NCI-H2171 treated with DMSO at 0.1 percent for 48 hours (cell line): ENCODE measurements at places on chromosomes 2 and 18.

- DNase-seq: no peak
These were observed 20.0 kb downstream of the SETBP1 start for GRCh38 chr18:44700652-44701051.

DNA sequence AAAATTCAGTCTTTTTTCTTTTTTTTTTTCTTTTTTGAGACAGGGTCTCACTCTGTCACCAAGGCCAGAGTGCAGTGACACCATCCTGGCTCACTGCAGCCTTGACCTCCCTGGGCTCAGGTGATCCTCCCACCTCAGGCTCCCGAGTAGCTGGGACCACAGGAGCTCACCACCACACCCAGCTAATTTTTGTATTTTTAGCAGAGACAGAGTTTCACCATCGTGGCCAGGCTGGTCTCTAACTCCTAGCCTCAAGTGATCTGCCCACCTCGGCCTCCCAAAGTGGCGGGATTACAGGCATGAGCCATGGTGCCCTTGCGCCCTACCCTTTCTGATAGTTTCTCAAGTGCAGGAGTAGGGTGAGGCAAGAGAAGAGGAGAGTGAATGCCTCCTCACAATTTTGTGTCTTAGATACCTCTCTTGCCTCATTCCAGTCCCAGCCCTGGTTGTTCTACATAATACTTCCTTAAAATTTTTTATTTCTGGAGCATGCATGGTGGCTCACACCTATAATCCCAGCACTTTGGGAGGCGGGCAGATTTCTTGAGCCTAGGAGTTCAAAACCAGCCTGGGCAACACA is 68.2 kb upstream of the CAB39 start:
- DNase-seq: no peak

GRCh38 chr2:86786001-86786536 is 4.6 kb downstream of the CD8A start:
- DNase-seq: no peak

DNA sequence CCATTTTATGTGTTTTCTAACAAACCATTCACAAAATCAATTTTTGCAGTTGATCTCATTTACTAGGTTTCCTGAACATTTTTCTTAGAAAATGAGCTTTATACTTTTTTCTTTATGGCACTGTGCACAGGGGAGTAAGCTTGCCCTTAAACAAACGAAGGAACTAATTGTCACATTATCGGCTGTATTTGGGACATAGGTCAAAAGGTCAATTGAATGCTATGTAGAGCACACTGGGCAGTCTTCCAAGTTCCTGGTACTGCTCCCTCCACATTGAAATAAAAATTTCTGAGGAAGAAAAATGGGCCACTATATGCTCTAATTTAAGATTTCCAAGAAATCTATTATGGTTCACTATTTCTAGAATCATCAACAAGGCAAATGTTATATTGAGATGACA is 93.6 kb upstream of the TMEFF2 start:
- DNase-seq: peak; percentile 66

DNA sequence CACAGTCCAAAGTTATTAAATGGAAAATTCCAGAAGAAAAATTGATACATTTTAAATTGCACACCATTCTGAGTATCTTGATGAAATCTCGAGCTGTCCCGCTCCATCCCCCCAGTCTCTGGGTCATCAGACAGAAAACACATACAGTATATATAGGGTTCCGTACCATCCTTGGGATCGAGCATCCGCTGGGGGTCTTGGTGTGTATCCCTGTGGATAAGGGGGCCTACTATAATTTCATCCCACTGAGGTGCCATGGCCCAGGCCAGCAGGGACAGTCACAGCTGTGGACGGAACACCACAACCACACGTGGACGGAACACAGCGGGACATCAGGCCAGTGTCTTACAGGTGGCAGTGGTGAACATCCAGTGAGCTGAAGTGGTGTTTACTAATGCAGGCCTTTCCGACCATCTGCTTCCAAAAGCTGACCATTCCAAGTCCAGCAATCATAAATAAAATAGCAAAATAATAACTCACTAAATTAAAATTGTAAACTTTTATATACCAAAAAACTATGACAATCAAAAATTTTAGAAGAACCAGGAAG is 14.0 kb downstream of the TWIST2 start:
- DNase-seq: no peak

GRCh38 chr18:22494771-22495170 is 77.1 kb upstream of the CTAGE1 start:
- DNase-seq: no peak

DNA sequence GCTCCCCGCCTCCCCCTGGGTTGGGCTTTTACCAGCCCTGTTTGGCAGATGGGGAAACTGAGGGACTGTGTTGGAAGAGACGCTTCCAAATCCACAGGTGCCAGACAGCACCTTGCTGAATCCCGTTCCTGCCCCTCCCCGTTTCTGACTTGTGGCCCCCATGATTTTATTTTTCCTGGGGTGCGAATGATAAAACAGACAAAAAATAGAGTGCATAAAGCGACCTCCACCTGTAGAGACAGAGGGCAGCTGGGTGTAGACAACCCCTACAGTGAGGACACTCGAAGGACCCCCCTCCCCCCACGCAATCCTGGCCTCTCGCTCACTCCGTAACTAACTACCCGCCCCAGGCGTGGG is 2.2 kb upstream of the CTDSP1 start:
- DNase-seq: no peak

DNA sequence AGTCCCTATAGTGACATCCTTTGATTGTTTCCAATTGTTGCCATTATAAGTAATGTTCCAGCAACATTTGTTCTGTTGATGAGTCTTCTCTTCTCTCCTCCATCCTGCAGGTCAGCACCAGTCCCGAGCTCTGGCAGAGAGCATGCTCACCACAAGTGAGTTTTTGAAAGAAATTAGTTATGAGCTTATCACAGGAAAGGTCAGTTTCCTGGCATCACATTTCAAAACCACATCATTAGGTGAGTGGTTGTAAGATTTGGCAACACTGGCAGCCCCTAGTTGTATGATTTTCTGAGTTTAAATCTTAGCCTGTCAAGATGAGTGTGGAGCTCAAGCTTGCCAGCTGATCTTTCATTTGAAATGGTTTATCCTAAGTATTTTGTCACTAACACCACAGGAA is 149.6 kb downstream of the ESCO1 start:
- no peak for DNase-seq

GRCh38 chr18:65018184-65018583 is 732.6 kb upstream of the CDH7 start:
- no peak for DNase-seq

GRCh38 chr2:83531206-83531826 is 927.8 kb downstream of the SUCLG1 start:
- DNase-seq: no peak

DNA sequence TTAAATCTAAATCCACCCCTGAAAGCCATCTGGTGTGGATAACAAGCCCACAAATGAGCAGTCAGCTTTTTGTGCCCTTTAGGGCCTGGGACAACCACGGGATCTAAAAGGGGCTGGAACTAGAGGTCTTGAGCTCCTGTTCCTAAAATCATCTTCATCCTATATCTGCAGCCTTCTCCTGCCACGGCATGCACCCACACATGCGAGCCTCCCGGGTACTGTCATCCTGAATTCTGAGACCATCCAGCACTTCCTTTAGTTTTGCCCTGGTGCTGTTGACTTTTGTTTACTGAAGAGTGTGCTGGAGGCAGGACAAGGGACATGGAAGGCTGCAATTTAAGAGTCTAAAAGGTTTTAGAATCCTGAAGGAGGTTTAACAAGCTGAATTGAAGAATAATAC is 183.2 kb downstream of the FAM210A start:
- no peak for DNase-seq

- DNase-seq: no peak
These were observed 26.3 kb downstream of the CTIF start for GRCh38 chr18:48565105-48565504.

GRCh38 chr2:71807581-71808451 is 339.8 kb downstream of the CYP26B1 start:
- no peak for DNase-seq

GRCh38 chr2:26721115-26722032 is 28.9 kb downstream of the KCNK3 start:
- peak; percentile 95 for DNase-seq

DNA sequence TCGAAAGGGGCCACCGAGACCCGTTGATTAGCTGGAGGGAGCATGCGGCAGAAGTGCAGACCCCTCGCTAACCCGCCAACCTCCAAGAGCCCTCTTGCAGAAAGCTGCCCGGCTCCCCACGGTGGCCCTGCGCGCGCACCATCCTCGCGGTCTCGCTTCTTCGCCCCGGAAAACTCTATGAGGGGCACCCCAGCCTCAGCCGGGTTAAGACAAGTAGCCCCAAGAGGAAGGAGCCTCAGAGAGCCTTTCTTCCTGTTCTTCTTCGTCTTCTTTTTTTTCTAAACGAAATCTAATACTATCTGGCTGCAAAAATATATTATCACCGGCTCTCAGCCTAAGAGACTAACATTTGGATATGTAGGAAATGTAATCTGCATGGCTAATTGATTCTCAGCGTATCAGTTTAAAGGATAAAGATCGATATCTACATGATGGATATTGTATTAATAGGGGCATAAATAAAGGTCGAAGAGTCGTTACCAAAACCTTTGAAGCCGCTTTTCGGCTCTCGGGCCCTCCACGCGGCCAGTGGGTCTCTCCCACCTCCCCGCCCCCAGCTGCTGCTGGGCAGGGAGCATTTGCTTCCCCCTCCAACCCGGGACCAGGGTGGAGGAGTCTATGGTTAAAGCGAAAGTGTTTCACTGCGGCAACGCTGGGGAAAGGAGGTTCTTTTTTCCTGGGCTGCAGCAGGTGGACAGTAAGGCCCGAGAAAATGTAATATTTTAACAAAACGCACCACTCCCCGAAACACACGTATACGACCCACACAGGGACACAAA is 6.1 kb upstream of the PAX3 start:
- no peak for DNase-seq

DNA sequence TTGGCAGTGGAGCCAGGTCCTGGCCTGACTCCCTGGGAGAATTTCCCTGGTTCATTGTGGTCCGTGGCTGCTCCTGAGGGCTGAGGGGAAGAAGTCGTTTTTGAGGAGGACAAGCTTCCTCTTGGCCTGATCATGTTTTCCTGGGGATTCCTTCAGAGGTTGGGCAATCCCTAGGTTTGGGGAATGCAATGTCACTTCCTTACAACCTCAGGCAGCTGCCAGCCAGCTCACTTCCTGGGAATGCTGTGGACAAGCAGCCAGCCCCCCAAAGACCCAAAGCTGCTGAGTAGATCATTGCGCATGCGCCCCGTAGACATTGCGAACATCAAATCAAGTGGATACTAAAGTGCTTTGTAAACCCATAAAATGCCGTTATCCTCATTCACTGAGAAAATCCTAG is 7.7 kb upstream of the DNMT3A start:
- DNase-seq: no peak

- no peak for DNase-seq
These were observed 90.8 kb downstream of the EPB41L3 start for GRCh38 chr18:5452943-5453443.

- DNase-seq: no peak
These were observed 26.8 kb downstream of the VPS4B start for GRCh38 chr18:63395503-63395902.

- no peak for DNase-seq
These were observed 90.0 kb upstream of the NCKAP5 start for GRCh38 chr2:133658020-133658903.

GRCh38 chr2:36413218-36413617 is 57.6 kb downstream of the CRIM1 start:
- no peak for DNase-seq

DNA sequence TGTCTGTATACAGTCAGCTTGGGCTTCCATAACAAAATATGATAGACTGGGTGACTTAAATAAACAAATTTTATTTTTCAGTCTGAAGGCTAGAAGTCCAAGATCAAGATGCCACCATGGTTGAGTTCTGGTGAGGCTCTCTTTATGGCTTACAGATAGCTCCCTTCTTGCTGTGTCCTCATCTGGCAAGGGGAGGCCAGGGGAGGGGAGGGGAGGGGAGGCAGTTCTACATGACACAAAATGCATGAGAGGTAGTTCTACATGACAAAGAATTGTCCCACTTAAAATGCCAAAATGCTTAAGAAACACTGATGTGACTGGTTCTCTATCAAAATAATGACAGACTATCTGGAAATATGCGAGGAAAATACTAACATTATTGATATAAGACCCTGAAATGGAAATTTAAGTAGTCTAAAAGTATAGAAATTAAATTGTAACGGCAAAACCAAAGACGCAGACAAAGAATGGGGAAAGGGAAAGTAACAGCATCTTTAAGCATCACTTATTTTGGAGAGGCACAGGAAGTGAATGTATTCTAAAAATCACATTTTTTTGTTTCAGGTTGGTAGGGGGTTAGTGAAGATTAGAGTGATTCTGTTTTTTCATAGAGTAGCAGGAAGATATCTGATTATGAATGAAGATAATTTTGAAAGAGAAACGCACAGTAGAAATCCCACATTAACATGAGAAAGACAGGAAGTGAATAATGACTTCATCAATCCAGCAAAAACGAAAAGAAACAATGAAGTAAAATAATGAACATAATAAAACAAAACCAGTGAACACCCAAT is 131.4 kb downstream of the STRN start:
- no peak for DNase-seq

GRCh38 chr2:39772086-39772811 is 6.8 kb downstream of the THUMPD2 start:
- no peak for DNase-seq

DNA sequence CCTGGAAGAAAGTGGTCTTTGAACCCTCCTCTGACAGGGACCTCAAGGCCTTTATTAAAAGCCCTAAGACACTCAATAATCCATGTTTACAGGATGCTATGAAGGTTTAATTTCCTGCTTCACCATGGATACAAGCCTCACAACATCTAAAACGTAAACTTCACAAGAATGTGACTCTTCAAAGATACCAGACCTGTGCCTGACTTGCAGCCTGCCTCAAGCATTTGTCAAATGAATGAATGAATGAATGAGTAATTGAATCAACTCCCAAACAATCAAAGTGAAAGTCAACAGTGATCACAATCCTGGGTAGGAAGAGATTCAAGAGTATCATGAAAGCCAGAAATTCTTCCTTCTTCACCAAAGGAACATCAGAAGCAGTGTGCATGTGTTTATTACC is 30.4 kb downstream of the KLF7 start:
- no peak for DNase-seq

DNA sequence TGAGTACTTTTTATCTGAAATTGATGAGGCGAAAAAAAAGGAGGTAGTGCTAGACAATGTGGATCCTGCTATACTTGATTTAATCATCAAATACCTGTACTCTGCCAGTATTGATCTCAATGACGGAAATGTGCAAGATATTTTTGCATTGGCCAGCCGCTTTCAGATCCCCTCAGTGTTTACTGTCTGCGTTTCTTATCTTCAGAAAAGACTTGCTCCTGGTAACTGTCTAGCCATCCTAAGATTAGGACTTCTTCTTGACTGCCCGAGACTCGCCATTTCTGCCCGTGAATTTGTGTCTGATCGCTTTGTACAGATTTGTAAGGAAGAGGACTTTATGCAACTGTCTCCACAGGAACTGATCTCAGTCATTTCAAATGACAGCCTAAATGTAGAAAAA is 453 bp downstream of the KLHL41 start:
- DNase-seq: no peak

DNA sequence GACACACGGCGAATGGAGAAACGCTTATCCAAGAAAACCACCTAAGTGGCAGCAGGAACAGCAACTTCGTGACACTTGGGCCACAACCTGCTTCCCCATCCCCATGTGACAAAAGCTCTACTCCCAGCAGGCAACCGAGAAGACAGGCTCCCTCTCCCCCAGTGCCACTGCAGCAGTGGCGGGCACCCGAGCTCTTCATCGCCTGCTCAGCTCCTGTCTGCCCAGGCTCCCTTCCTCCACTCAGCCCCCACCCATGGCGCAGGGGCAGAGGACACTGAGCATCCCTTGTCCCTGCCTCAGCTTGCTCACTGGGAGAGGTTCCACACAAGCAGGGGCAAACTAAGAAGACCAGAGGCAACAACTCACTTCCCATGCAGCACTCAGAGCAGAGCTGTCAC is 22.9 kb downstream of the SLC66A2 start:
- DNase-seq: no peak
